ENCODE measurements at places on chromosomes 1 and 21.
A peak's percentile ranks its signal among the peaks of the same experiment; 100 is the strongest.

DNA sequence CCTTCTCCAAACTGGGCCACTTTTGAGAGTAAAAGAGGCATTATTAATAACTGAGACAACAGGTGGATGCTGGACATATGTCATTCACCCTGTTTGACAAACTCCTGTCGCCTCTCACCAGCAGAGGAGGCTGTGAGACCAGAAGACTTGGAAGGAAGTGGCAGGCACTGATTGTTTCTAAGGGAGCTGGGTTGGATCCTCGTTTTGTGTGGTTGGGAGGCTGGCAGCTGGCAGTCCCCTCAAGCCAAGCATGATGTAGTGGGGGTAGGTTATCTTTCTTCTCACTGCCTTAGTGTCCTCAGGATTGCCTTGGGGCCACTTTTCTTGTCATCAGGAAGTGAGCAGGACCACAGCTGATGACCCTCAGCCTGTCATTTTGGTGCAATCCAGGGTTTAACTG lies 86.5 kb upstream of the KCNJ15 start:
- DNase-seq: no peak

- DNase-seq: peak; percentile 88
Observed at GRCh38 chr1:156926175-156926574, 5.7 kb downstream of the LRRC71 start.

DNA sequence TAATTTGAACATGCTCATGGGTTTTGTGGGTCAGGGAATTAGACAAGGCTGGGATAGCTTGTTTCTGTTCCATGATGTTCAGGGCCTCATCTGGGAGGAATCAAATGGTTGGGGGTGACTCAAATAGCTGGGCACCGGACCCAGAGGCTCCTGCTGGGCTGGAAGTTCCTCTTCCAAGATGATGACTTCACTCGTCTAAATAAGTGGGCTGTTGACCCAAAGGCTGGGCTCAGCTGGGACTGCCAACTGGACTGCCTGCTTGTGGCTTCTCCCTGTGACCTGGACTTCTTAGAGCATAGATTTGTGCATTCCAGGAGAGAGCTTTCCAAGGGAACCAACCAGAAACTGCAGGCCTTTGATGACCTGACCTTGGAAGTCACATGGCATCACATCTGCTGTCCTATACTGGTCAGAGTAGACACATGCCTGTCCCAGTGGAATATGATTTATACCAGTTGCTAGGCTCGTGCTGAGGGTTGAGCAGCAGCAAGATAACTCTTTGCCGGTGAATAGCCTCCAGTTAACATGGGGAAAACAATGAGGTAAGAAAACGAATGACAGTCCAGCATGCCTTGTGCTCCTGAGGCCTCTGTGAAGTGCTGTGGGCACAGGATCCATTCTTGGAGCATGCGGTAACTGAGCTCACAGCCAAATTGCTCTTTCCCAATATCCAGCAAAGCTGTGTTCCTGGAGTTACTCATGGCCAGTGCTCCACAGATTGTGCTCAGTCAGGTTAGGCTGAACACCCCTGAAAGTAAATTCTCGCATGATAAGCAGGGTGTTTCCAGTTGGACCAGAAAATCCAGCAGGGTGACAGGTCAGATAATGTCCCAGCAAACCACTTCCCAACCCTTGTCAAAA lies 272.9 kb upstream of the TMEM51 start:
- DNase-seq: peak; percentile 87

DNA sequence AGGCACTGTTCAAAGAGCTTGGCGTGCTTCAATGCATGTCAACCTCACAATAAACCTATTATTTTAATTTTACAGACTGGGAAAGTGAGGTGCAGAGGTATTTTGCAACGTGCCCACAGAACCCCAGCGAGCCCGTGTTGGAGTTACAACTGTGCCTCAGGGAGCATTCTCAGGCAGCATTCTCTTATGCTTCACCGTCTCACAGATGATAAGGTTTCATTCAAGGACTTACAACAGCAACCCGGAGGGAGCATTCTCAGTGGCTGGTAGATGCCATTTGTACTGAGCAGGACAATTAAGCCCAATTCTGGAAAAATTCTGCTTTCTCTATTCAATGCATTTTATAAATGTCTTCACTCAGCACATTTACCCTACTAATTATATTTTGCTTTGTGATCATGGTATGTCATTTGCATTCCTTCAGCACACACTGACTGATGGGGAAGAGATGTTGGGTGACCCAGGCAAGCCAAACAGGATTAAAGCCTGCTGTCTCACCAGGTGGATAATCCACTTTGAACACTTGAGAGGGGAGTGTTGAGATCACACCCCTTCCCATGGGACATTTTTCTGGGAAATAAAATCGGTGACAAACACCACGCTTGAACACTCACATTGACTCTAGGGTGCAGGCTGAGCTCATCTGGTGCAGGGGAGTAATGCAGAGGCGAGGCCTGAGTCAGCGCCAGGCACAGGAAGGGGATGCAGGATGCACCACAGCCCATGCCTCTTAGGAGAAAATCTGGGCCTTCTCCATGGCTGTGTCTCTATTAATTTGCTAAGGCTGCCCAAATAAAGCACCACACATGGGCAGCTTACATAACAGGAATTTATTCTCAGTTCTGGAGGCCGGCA lies 113.9 kb downstream of the CLIC6 start:
- DNase-seq: no peak

GRCh38 chr21:16502273-16502672 lies 772.5 kb downstream of the USP25 start:
- DNase-seq: no peak

DNA sequence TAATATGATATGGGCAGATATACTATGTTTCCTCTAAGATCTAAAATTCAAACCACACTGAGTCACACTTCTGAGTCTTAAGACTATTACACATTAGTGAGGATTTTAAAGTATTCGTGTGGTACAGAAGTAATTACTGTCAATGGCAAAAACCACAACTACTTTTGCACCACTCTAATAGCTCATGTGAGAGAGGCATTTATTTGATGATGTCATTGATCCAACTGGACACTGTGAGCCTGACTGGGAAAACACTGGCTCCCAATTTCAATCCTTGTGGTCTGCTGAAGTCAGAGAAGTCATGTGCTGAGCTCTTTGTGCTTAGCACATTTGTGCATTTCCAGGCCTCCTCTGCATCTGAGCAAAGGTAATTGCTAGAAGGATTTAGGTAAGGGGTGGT lies 377.8 kb downstream of the USH2A start:
- no peak for DNase-seq

DNA sequence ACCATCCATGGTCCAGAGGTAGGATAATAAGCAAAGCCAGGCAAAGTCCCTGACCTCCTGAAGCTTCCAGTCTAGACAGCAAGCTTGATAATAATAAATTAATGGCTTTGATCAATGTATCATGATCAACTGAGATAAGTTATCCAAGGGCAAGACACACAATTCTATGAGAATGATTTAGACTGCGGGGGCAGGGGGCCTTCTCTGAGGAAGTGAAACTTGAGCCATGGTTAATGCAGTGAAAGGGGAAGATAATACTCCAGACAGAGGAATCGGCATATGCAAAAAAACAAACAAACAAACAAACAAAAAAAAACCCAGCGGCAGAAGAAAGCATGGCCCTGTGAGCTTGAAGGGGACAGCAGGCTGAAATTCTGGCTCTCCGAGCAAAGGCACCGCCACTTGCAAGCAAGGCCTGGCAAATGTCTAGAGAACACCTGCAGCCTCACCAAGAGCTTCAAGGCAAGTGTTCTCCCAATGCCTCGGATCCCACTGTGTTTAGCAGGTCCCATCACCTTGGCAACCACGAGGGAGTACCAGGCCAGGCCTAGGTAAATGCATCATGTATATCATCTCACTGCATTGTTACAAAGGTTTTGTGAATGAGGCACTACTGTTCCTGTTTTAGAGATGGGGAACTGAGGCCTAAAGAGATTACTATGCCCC lies 24.9 kb downstream of the CSMD2 start:
- DNase-seq: no peak

DNA sequence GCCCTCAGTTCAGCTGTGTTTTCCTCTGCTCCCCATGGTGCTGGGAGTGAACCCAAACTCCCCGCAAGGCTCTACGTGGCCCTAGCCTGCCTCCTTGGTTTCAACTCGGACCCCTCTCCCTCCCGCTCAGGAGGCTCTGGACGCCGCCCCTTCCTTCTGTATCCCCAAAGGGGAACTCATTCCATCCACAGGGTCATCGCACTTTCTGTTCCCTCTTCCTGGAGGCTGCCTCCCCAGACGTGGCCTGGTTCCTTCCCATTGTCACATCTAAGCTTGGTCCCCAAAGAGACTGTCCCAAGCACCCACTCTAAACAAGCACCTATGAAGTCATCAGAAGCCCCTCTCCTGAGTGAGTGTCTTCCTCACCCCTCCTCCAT lies 10.9 kb downstream of the KCNAB2 start:
- DNase-seq: no peak

- no peak for DNase-seq
Observed at GRCh38 chr1:8541961-8542521, 224.1 kb downstream of the SLC45A1 start.

DNA sequence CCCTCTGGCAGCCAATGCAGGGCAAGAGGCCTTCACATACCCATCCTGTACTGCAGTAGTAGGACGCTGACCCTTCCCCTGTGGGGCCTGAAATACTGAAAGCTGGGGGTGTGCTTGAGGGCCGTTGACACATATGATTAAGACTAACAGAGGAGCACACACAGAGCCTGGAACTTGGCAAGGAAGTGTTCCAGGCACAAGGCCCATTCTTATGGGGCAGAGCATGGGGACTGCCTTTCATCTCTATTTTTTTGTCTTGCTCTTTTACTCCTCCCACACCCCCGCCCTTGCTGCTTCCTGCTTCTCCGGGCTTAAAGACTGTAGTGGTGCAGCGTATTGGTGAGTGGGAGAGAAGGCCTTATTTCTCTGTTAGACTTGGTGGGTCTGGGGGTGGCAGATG lies 137.4 kb downstream of the BACH1 start:
- no peak for DNase-seq

DNA sequence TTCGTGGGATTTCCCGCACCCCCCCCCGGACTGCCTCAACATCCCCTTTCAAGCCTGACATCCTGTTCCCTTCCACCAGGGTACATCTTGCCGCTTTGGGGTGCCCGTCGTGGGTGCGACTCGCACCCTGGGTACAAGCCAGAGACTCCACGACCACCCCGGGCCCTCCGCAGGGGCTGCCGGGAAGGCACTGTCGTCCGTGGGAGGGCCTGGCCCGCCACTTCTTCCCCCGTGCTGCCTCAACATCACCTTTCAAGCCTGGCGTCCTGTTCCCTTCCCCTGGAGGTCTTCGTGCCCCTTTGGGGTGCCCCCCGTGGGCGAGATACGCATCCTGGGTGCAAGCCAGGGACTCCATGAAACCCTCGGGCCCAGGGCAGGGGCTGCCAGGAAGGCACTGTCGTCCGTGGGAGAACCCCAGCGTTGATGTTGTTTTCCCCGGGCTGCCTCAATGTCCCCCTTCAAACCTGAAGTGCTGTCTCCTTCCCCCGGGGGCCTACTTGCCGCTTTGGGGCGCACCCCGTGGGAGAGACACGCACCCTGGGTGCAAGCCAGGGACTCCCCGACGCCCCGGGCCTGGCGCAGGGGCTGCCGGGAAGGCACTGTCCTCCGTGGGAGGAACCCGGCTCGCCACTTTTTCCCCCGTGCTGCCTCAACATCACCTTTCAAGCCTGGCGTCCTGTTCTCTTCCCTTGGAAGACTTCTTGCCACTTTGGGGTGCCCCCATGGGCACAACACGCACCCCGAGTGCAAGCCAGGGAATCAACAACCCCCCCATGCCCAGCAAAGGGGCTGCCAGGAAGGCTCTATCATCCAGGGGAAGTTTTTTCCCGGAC lies 138.6 kb downstream of the LIPI start:
- DNase-seq: no peak

DNA sequence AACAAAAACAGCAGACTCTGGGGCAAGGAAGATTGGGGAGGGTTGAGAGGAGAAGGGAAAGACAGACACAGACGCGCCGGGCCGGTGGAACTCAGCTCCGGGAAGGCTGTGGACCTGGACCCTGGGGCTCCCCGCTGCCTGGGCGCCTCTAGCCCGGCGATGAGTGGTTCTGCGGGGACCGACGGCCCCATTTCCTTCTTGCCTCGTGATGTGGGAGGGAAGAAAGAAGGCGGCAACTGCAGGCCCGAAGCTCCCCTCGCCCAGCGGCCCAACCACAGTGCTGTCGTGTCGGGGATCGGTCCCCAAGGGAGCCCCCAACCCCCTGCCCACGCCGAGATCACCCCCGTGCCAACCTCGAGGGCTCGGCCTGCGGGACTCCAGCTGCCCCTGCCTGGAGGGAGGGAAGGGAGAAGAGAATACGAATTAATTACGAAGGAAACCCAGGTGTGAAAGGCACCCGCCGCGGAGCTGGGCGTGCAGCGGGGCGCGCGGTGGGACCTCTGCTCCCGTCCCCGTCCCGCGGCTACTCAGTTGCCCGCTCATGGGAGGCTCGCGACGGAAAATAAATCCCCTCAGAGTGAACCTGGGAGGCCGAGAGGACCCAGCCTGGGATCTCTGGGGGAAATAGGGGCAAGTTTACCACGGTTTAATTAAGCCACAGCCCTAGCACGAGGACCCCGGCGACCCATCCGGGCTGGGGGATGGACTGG lies 7.4 kb downstream of the FOXD3 start:
- no peak for DNase-seq

All from PC-9 (cell line).